ENCODE measurements at places on chromosomes 11 and 22. TPM values are rescaled to one million over a fixed set of nuclear protein-coding genes. Genes with fewer than 3 reads are reported as not detected.

DNA sequence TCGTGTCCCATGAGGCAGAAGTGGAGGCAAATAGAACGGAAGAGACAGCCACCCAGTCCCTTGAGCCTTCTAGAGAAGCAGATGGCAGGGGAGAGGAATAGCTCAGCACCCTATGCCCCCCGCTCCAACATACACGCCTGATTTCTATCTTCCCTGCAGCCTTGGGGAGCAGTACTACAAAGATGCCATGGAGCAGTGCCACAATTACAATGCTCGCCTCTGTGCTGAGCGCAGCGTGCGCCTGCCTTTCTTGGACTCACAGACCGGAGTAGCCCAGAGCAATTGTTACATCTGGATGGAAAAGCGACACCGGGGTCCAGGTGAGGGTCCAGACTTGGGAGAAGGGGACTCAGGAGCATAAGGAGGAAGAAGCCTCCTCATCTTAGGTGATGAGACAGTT is 6.6 kb downstream of the DPF2 start:
- no peak overlapping the region for H3K4me3 ChIP-seq
- no peak overlapping the region for H3K27ac ChIP-seq
- no peaks in the 10 kb centered on the region for H3K27me3 ChIP-seq
- H3K4me1 ChIP-seq = peaks cover 7% of the 10 kb centered on the region
- H3K36me3 ChIP-seq = peaks cover 47% of the 10 kb centered on the region
- no peak for DNase-seq

- H3K27ac ChIP-seq = no peak overlapping the region
- H3K4me3 ChIP-seq = no peak overlapping the region
- no peaks in the 10 kb centered on the region for H3K27me3 ChIP-seq
- DNase-seq = peak; percentile 67
Measured at GRCh38 chr22:30763815-30764673, 69.4 kb downstream of the OSBP2 start.

- no peaks in the 10 kb centered on the region for H3K36me3 ChIP-seq
- DNase-seq = peak; percentile 61
- H3K27me3 ChIP-seq = no peaks in the 10 kb centered on the region
- no peak overlapping the region for H3K27ac ChIP-seq
- no peak overlapping the region for H3K4me3 ChIP-seq
Measured at GRCh38 chr22:36194971-36195370, 6.6 kb downstream of the APOL4 start.

DNA sequence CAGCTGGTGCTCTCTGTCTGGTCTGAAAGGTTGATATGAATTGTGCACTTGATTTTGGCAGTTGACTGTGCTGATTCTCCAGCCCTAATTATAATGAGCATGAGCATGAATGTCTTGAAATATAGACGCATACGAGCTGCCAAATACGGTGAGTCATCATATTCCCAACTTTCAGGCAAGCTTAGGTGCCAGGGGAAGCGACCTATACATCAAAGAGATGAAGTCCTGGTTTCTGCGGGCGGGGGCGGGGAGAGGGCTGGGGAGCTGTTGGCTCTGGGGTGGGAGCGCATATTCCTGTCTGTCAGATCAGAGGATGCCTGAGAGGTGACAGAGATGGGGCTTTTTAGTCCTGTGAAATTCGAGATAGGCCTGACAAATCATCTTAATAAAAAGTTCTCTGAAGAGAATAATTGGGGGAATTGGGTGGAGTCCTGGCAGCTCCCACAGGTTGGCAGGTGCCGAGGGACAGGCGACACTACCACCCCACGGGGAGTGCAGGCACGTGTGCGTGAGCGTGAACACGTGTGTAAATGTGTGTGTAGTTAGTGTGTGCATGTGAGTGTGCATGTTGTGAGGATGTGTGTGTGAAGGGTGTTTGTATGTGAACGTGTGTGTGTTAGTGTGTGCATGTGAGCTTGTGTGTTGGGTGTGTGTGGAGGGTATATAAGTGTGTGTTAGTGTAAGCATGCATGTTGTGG is 865.3 kb downstream of the TBC1D22A start:
- H3K4me3 ChIP-seq = no peak overlapping the region
- no peaks in the 10 kb centered on the region for H3K27me3 ChIP-seq
- H3K27ac ChIP-seq = no peak overlapping the region
- no peaks in the 10 kb centered on the region for H3K36me3 ChIP-seq
- no peaks in the 10 kb centered on the region for H3K4me1 ChIP-seq

- DNase-seq = no peak
- H3K4me1 ChIP-seq = no peaks in the 10 kb centered on the region
- no peaks in the 10 kb centered on the region for H3K36me3 ChIP-seq
- H3K27me3 ChIP-seq = no peaks in the 10 kb centered on the region
- H3K4me3 ChIP-seq = no peak overlapping the region
- no peak overlapping the region for H3K27ac ChIP-seq
Measured at GRCh38 chr11:69912161-69912910, 93.1 kb upstream of the FGF3 start.

- no peak for DNase-seq
- H3K36me3 ChIP-seq = no peaks in the 10 kb centered on the region
- H3K27ac ChIP-seq = no peak overlapping the region
- no peaks in the 10 kb centered on the region for H3K27me3 ChIP-seq
- H3K4me3 ChIP-seq = no peak overlapping the region
- peaks cover 33% of the 10 kb centered on the region for H3K4me1 ChIP-seq
Measured at GRCh38 chr22:39989633-39990032, 5.1 kb upstream of the FAM83F start.

DNA sequence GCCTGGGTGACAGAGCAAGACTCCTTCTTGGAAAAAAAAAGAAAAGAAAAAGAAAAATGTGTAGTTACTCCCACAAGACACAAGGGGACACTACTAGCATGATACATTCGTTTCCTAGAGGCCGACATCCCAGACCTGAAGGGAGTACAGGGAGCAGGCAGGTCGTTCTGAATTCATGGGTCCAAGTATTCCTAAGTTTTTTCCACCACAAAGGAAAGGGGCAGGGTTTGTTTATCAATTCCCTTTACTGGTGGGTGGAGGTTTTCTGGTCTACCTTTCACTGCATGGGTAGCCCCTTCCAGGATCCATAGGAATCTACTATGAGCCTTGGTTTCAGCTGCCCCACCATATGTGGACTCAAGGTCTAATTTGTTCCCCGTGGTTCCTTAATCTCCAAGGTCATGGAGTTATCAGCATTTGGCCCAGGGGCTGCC is 11.8 kb downstream of the TIGD3 start:
- no peaks in the 10 kb centered on the region for H3K4me1 ChIP-seq
- H3K4me3 ChIP-seq = no peak overlapping the region
- H3K27me3 ChIP-seq = no peaks in the 10 kb centered on the region
- H3K27ac ChIP-seq = no peak overlapping the region
- no peaks in the 10 kb centered on the region for H3K36me3 ChIP-seq

DNA sequence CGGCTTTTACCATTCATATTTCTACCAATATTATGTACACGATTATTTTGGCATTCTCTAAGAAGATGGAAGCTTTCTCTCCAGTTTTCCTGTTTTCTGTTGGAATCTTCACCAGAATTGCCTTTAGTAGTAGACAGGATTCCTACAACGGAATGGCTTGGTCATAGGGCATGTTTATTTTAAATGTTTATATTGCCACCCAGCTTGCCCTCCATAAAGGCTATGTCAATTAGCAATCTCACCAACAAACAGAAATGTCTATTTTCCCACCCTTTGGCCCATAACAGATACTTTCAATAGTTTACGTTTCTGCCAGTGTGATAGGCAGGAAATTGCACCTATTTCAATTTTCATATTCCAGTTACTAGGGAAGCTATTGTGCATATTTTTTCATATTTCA is 893.5 kb downstream of the NTM start:
- no peaks in the 10 kb centered on the region for H3K36me3 ChIP-seq
- no peaks in the 10 kb centered on the region for H3K4me1 ChIP-seq
- DNase-seq = no peak
- H3K4me3 ChIP-seq = no peak overlapping the region
- H3K27ac ChIP-seq = no peak overlapping the region
- no peaks in the 10 kb centered on the region for H3K27me3 ChIP-seq

GRCh38 chr11:34824425-34824824 is 91.8 kb downstream of the APIP start:
- no peak overlapping the region for H3K4me3 ChIP-seq
- no peaks in the 10 kb centered on the region for H3K27me3 ChIP-seq
- peaks cover 2% of the 10 kb centered on the region for H3K4me1 ChIP-seq
- no peak overlapping the region for H3K27ac ChIP-seq
- no peaks in the 10 kb centered on the region for H3K36me3 ChIP-seq

DNA sequence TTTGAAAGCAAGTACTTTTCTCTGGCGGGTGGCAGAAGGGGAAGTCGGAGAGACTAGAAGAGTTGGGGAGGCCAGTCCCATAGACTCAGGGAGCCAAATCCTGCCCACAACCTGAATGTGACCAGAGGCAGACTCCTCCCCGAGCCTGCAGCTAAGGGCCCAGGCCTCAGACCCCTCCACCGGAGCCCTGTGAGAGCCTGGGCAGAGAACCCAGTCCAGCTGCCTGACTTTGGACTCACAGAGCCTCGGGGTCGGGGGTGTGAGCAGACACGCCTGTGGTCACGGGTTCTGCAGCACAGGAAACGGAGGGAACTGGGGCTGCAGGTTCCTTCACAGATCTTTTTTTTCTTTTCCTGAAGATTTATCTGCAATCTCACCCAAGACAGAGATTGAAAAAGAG is 312.3 kb downstream of the CTTN start:
- no peak overlapping the region for H3K4me3 ChIP-seq
- no peak overlapping the region for H3K27ac ChIP-seq

DNA sequence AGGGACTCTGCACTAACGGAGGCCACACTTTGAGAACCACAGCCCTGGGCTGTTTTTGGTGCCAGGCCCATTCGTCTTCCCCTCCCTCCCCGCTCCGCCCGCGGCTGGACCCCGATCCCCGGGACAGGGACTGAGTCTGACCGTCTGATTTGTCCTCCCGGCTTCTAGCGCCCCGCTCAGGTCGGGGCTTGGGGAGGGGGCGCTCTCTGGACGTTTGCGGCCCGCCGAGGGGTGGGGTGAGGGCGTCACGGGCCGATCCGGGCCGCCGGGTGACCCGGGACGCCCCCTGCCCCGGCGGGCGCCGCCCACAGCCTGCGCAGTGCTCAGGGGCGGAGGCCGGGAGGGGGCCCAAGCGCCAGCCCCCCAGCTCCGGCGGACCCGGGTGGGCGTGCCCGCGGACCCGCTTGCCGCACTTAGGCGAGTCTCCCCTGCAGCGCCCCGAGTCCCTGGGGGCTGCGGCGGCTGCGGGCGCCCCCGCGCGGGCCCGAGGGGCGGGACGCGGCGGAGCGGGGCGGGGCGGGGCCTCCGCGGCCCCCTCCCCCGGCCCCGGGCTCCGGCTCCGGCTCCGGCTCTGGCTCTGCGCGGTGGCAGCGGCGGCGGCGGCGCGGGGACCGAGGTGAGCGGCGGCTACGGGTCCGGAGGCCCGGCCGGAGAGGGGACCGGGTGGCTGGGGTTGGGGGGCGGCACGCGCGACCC is 33.7 kb upstream of the PRR5 start:
- H3K27ac ChIP-seq = peak overlapping the region; percentile 82
- no peak overlapping the region for H3K4me3 ChIP-seq
- H3K27me3 ChIP-seq = no peaks in the 10 kb centered on the region
- DNase-seq = no peak
- H3K36me3 ChIP-seq = no peaks in the 10 kb centered on the region

- no peak overlapping the region for H3K27ac ChIP-seq
- no peak overlapping the region for H3K4me3 ChIP-seq
- no peaks in the 10 kb centered on the region for H3K36me3 ChIP-seq
- H3K4me1 ChIP-seq = no peaks in the 10 kb centered on the region
- DNase-seq = no peak
Measured at GRCh38 chr11:124050748-124051147, 9.6 kb upstream of the OR10G7 start.

DNA sequence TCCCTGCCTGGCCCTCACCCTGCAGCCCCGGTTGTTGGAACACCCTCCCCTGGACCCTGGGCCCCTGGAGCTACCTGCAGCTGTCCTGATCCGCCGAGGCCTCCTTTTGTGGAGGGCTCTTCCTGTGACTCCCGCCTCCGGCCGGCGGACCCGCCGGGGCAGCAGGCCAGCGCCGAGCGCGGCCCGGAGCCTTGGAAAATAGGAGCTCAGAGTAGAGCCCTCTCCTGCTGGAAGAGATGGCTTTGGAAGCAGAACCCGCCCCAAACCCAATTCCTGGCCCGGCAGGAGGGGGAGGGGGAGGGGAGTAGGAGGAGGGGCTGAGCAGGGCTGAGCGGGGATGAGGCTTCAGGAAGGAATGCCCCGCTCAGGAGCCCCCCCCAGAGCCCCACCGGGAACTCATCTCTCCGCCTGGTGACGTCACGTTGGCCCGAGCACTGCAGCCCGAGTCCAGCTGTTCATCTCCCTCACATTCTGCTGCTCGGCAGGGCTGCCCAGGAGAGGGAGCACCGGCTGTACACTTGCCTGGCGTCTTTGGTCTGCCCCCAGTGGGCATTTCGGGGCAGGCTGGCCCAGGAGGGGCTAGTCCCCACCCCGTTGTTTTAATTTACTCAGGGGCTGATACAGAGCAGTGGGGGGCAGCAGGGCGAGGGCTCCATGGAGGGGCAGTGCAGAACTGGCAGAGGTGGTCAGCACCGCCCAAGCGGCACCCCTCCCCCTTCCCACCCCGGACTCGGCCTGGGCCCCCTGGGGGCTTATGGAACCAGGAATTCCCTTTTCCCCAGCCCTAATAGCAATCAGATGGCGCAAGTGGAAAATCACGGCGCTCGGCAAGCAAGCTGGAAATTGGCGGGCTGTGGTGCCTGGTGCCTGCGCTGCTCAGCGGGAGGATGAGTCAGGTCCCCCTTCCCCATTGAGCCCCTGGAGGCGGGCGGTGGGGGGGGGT is at the start of gene MRGPRF:
MRGPRF (minus strand) TSS at position 238 of the 943 bp plus-strand sequence. CDS start 3,345 bp downstream, outside the sequence.
- peaks cover 4% of the 10 kb centered on the region for H3K27me3 ChIP-seq
- DNase-seq = peak; percentile 39
- no peaks in the 10 kb centered on the region for H3K36me3 ChIP-seq
- no peak within 1 kb of the TSS for H3K4me3 ChIP-seq
- peak within 1 kb of the TSS; percentile 42 for H3K27ac ChIP-seq

- no peak overlapping the region for H3K4me3 ChIP-seq
- no peaks in the 10 kb centered on the region for H3K4me1 ChIP-seq
- no peak for DNase-seq
- H3K27me3 ChIP-seq = no peaks in the 10 kb centered on the region
Measured at GRCh38 chr11:39668640-39669039, 1790.8 kb downstream of the LRRC4C start.

- no peaks in the 10 kb centered on the region for H3K36me3 ChIP-seq
- H3K4me1 ChIP-seq = peaks cover 21% of the 10 kb centered on the region
- H3K27ac ChIP-seq = no peak overlapping the region
- DNase-seq = no peak
Measured at GRCh38 chr11:96052921-96053651, 129.2 kb upstream of the MTMR2 start.

- H3K27ac ChIP-seq = peak overlapping the region; percentile 46
- H3K4me3 ChIP-seq = no peak overlapping the region
- H3K36me3 ChIP-seq = no peaks in the 10 kb centered on the region
- DNase-seq = peak; percentile 12
Measured at GRCh38 chr11:35363246-35363801, 56.0 kb downstream of the SLC1A2 start.

Gene ADM2
- total RNA-seq = 6.7 TPM

Gene CTTN
- 342 TPM for total RNA-seq

Gene CCS
- 48.5 TPM for total RNA-seq

Gene VSIG2
- 24.5 TPM for total RNA-seq

Gene ALG9
- 35.3 TPM for total RNA-seq

Gene MUC5B
- total RNA-seq = not detected

Gene RNF215
- total RNA-seq = 25.5 TPM

Measured in thyroid gland (tissue), 4 donors.